ENCODE measurements at places on chromosomes 3 and 15.
A peak's percentile ranks its signal among the peaks of the same experiment; 100 is the strongest.

DNA sequence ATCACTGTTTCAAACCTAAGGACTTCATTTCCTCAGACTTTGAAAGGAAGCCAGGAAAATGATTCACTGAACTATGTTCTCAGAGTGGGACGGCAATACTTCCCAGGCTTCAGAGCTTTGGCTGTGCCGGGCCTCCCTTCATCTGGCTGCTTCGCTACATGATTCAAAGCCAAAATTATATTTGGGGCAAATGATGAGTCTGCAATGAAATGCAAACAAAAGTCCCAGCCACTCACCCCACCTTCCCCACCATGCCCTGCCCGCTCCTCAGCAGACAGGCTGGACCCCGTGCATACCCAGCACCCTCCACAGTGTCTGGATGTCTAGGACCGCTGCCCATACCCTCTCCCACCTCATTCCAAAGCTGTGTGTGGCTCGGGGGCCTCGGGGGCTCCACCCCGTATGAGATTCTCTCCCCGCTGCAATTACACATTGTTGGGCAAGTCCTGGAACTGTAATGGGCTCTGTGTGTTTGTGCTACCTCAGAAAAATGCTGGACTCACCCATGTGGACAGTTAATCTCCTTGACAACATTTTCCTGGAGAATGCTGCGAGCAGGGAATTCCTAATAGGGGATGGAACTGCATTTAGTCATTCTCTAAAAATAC is 32.2 kb downstream of the ATP10A start:
- no peak for DNase-seq

GRCh38 chr15:55816017-55816416 is 73.1 kb upstream of the PRTG start:
- DNase-seq: no peak

DNA sequence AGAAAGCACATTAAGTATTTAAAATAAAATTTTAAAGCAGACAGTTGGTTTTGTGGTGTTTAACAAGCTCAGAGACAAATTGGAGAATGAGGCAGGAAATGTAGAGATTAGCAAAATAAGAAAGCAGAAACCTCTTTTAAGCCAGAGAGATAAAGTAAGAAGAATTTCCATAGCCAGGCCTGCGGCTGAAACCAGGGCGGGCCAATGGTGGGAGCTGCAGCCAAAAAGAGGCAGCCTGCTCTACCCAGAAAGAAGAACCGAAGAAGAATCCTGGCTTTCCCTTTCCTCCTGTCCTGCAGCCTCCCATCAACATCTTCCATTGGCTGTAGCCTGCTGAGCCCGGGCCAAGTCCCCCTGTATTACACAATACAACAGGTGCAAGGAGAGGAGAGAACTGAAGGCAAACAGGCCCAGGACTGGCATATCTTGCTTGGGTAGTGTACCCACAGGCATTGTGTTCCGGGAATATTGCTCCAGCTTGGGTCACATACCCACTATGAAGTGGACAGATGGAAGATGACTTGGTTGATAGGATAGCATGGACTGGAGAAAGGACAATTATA is 11.5 kb upstream of the TFG start:
- no peak for DNase-seq

- DNase-seq: no peak
Measured at GRCh38 chr15:25508369-25509002, 69.7 kb upstream of the UBE3A start.

GRCh38 chr3:95394286-95394685 is 1331.4 kb downstream of the NSUN3 start:
- DNase-seq: no peak

- no peak for DNase-seq
Measured at GRCh38 chr3:42894698-42895579, 11.0 kb upstream of the ZNF662 start.

DNA sequence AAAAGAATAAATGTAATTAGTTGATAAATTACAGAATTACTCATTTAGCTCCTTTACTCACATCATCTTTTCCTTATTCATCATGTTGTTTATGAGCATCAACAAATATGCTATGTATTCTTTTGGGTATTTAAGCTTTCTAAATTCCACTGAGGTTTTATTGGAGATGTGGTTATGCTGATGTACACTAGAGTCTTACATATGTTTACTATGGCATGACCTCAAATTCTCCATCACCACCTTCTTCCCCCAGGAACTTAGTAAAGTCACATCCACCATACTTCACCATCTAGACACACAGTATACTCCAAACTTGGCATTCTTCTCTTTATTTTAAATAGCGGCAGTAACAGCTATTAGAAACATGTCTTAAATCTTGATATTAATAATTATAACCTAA is 74.1 kb upstream of the MELTF start:
- no peak for DNase-seq

GRCh38 chr3:145754605-145755289 is 406.2 kb downstream of the PLOD2 start:
- DNase-seq: no peak

DNA sequence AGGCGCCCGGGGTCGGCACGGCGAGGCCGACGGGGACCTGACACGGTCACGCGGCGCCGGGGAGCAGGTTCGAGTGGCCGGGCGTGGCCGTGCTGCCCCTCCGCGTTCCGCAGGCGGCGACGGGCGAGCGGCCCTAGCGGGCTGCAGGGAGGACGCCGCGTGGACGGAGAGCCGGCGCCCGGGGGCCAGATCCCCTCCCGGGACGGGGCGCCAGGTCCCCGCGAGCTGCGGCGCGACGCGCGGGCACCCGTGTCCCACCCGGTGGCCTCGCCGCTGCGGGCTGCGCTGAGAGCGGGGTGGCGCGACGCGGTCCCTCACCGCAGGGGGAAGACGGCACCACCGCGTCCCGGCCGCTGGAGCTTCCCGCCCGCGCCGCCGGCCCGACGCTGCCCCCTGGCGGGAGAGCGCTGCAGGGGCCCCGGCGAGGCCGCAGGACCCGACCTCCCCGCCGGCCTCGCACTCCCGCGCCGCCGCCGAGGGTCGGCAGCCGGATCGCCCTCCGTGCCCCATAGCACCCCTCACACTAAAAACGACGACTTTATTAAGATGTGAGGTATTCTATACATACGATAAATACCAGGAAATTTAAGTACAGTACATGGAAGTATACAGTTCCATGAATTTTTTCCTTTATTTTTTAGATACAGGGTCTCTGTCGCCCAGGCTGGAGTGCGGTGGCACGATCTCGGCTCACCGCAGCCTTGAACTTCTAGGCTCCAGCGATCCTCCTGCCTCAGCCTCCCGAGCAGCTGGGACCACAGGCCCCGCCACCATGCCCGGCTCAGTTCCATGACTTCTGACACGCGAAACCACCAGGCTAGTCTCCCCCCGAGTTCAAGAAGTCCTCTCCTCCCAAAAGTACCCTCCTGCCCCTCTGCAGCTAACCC is 1.3 kb upstream of the PIGZ start:
- peak; percentile 38 for DNase-seq

GRCh38 chr3:159586571-159587202 is 401.9 kb upstream of the IL12A start:
- DNase-seq: peak; percentile 61

DNA sequence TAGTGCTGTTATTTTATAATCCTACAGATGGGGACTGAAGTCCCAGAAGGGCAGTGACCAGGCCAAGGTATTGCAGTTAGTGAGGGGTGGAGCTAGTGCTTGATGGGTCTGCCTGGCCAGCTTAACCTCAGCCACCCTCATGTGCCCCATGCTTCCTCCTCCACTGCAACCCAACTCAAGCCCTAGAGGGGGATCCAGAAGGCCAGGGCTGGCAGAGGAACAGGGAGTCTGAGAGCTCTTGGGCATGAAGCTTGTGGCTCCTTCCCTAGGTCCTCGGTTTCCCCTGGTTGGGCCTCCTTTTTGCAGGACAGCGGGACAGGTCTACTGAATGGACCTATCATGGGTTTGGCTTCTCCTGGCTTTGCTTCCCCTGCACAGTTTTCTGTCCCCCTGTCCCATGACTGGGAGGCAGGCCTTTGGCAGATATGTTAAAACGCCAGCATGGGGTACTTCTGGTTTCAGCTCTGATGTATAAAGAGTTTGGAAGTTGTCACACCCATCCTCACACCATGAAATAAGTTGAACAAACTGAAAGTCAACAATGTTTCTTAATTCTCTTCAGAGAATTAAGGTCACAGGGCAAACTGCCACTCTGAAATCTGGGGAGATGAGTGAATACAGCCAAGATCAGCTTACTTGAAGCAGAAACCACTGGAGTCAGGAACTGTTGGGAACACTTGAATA is 103.3 kb downstream of the SMAD6 start:
- no peak for DNase-seq

GRCh38 chr15:34886134-34886533 is 83.4 kb downstream of the AQR start:
- no peak for DNase-seq

GRCh38 chr3:172112078-172112733 is 72.8 kb downstream of the FNDC3B start:
- DNase-seq: no peak

GRCh38 chr3:193972832-193973231 is 163.1 kb upstream of the HES1 start:
- no peak for DNase-seq

- no peak for DNase-seq
Measured at GRCh38 chr3:150033721-150034120, 63.0 kb upstream of the PFN2 start.

DNA sequence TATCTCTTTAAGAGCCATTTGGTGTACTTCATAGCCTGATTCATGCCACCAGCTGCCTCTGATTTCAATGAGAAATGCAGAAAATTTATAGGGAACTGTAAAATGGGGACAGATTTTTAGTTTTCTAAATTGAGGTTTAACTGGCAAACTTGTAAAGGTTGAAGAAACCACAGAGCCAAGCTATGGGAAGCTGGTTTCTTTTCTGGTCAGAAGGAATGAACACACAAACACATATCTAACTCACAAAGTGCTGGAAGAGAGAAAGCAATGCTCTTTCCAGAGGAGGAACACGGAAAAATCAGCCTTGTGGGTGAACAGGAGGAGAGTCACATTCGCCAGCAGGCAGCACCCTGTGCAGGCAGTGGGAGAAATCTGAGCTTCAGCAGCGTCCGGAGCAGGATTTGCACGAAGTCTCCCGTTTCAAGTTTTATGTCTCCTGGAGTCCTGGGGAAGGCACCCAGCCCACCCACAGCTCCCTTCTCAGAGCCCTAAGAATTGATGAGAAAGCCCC is 481 bp downstream of the MASP1 start:
- no peak for DNase-seq

DNA sequence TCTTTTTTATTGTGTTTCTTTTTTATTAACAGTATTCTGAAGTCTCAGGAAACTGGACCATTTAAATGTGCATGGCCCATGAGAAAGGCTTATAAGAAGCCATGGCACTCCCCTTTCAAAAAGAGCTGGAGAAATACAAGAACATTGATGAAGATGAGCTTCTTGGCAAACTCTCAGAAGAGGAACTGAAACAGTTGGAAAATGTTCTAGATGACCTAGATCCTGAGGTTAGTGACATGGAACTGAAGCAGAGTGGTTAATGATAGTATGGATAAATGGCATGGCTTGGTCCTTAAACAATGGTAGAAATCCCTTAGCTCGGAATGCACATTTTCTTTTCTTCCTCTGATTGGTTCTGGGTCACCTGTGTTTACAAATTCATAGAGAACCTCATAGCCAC is 14.9 kb downstream of the TMOD2 start:
- DNase-seq: no peak

GRCh38 chr15:43215961-43216360 is 4.9 kb downstream of the EPB42 start:
- DNase-seq: no peak

GRCh38 chr15:91922646-91923547 is 69.4 kb downstream of the SLCO3A1 start:
- DNase-seq: no peak

DNA sequence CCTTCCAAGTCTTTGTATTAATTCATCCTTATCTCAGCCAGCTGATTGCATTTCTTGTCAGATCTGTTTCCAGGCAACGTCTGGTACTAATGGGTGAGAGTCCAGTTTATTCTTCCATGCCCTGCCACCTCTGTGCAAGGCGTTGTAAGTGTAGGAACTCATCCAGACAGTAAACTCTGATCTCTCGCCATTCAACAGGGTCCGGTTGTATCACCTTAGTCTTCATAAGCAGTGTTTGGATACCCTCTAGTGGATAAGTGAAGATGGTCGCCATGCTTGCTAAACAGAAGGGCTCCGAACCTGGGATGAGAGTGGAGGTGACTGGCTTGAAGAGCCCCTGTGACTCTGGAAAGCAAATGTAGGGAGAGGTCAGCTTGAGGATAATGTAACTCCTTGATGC is 51.6 kb upstream of the CMTM7 start:
- DNase-seq: no peak

GRCh38 chr15:40930430-40931299 is 1.5 kb downstream of the DLL4 start:
- DNase-seq: no peak

DNA sequence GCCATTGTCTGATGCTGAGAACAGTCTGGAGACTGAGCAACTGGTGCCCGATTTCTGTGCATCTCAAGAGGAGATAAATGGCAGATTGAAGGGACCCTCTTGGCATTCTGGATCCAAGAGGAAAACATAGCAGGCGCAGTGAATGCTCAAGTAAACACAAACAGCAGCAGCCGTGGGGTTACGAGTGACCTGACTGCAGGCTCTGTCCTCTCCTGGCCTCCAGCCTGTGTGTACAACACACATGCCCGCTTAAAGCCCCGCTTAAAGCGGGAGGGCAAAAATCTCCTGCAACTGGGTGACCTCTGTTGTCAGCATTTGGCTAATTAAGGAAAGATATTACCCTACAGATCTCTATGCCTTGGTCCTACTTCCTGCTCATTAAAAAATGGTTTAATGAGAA is 120.5 kb downstream of the GREM1 start:
- peak; percentile 37 for DNase-seq

- DNase-seq: no peak
Measured at GRCh38 chr3:180789774-180790173, 110.5 kb upstream of the CCDC39 start.

DNA sequence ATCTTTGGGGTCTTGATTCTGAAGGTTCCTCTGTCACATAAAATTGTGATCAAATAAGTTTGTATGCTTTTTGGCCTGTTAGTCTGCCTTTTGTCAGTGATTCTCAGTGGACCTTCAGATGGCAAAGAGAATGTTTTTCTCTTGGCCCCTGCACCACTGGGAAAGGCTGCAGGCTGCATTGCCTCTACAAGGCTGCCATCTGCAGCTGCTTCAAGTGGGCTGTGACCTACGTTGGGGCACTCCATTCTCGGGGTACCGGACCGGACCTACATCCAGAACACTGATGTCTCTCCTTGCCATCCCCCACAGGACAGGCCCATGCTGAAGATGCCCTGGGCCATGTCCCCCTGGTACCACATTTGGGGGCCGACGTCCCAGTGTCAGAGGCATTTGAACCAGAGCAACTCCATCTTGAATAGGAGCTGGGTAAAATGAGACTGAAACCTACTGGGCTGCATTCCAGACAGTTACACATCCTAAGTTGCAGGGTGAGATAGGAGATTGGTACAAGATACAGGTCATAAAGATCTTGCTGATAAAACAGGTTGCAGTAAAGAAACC is 37.5 kb upstream of the MFGE8 start:
- no peak for DNase-seq

GRCh38 chr3:13415236-13415986 is 4.7 kb downstream of the NUP210 start:
- DNase-seq: no peak

- DNase-seq: no peak
Measured at GRCh38 chr3:141388395-141388794, 20.1 kb downstream of the ZBTB38 start.

- DNase-seq: no peak
Measured at GRCh38 chr15:59410391-59410896, 27.5 kb upstream of the FAM81A start.
